Hindlimb muscle (tissue), 1 donor: ENCODE measurements at places on chromosomes 3 and 15.
A peak's percentile ranks its signal among the peaks of the same experiment; 100 is the strongest.

DNA sequence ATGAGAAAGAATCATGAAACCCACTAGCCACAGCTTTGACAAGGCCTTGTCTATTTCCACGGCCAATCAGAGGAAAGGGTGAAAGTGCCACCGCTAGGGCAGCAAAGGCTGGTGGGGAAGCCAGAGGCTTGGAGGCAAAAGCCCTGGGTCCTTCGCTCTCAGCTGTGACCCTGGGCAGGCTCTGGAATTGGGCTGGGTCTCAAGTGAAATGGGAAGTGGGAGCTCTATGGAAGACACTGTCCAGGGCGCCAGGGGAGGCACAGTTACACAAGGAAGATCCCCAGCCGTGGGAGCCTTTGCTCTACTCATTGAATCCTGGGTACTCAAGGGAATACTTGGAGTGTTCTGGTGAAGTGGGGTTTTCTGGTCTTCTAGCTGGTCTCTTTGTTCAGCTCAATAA, 136.2 kb downstream of the ASB7 start:
- no peak for DNase-seq

DNA sequence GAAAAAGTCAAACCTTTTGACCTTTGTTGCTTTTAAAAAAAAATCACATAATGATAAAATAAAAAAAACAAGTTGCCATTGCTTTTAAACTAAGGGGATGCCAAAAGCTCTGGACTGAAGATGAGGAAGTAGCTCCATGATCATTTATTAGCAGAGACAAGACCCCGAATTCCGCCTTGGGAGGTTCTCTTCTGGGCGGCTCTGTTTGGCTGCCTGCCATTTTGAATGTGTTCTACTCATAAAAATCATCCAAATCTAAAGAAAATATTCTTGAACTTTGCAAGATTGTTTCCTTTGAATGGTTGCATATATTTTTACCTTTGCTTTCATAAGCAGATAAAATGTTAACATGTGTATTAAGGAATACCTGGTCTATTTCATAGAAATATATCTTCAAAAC, 63.8 kb downstream of the NCEH1 start:
- DNase-seq, result no peak

DNA sequence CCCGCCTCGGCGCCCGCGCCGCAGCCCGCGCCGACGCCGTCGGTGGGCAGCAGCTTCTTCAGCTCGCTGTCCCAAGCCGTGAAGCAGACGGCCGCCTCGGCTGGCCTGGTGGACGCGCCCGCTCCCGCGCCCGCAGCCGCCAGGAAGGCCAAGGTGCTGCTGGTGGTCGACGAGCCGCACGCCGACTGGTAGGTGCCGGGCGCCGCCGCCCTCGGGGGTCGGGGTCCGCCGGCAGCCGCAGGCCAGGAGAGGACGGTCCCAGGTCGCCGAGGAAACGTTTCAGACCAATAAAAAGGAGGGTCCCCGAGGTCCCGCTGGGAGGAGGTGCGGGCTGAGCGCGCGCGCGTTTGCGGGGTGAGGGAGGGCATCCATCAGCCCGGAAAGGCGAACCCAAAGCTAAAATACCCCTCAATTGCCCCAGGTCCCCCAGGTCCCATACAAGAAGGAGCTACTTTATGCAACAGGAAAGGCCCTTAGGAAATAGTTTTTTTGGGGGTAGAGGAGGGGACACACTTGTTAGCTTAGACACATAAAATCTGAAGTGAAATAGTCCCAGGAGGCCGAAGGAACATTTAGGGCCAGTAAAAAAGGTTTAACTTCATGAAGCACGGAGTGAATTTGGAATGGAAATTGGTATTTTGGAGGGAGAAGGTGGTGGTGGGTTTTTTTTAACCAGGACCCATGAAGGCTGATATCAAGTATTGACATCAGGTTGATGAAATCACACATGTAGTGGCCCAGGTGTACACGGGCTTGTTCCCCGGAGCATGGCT, 739 bp downstream of the SYN2 start:
- DNase-seq, result no peak

- DNase-seq, result no peak
These were observed 101.2 kb upstream of the SLC4A7 start for GRCh38 chr3:27585429-27585828.

DNA sequence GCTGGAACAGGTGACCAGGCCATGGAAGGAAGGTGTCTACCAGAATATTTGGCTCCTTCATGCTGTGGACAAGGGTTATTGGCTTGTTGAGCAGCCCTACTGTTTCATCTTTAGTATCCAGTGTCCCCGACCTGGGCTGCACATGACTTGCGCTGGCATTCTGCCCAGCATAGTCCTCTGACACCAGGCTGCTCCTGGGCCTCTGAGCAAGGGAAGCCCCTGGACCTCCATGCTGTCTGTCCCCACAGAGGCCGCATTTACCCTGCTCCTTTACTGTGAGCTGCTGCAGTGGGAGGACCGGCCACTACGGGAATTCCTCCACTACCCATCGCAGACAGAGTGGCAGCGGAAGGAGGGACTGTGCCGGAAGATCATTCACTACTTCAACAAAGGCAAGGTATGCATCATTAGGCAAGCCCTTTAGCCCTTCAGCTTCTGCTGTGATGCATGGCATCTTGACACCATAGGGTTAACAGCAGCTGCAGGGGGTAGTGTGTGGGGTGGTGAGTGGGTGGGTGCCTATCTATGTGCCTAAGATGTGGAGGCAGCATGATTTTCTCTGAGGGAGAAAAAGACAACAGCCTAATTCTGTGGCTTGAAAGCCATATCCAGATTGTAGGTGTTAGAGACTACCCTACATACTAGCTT, 44.0 kb upstream of the MANF start:
- DNase-seq, result no peak

DNA sequence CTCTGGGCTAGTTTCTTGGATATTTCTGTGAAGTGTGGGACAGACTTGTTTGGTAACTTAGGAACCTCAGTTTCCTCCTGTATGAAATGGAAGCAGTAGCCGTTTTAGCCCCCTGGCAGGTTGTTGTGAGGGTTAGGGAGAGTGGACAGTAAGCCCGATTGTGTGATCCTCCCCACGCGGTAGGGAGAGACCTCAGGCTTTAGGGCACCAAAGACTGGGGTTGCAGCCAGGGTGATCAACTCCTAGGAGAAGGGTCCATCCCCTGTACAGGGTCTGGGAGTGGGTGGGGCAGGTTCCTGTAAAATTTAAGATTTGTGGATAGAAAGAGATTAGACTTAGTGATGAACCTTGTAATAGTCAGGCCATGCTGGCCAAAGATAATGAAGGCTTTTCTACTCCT, 120.5 kb downstream of the SMAD6 start:
- DNase-seq, result no peak

- DNase-seq, result no peak
These were observed 544.7 kb upstream of the ROBO2 start for GRCh38 chr3:76495216-76495615.

DNA sequence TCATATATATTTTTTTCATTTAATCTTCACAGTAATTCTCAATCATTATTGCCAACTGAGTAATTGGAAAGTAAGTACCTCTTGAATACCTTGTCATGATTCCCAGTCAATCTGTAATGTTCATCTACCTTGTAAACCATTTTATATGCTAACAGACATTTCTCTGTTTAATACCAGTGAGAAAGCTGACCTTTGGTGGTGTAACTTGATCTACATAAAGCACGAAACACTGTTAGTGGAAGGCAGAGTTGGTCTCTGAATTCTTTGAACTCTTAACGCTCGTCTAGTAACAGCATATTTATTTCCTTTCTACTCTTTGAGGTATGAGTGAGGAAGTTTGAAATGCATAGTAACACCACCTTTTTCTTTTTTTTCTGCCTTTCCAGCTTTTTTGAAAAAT, 59.5 kb downstream of the SLC25A26 start:
- DNase-seq, result no peak

DNA sequence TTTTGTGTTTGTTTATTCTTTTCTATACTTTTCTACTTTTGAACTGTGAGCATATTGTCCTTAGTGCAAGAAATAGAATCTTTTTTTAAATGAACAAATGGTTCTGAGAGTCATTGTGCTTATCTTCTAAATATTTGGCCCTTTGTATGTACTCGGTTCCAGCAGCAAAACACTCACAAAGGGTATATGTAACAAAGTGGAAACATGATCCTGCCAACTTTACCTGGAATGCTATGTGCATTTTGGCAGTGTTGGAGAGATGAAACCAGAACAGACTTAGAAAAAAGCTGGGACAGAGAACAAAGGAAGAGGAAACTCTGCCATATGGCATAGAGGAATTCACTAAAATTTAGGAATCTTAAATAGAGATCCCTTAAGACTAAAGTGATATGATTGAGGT, 150.1 kb downstream of the FGF12 start:
- DNase-seq, result no peak

- DNase-seq, result no peak
These were observed 461.8 kb downstream of the MAGI1 start for GRCh38 chr3:65576966-65577365.

GRCh38 chr3:118772547-118773011, 262.1 kb downstream of the IGSF11 start:
- DNase-seq, result no peak

DNA sequence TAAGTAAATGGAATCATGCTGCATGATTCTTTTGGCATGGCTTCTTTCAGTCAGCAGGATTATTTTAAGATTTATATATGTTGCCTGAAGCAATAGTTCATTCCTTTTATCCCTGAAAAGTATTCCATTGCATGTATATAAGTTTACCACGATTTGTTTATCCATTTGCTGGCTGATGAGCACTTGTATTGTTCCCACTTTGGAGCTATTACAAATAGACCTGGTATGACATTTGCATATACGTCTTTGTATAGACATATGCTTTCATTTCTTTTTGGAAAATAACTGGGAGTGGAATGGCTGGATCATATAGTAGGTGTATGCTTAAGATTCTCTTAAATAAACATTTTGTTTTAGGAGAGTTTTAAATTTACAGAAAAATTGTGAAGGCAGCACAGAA, 79.3 kb upstream of the CBLB start:
- DNase-seq, result no peak

DNA sequence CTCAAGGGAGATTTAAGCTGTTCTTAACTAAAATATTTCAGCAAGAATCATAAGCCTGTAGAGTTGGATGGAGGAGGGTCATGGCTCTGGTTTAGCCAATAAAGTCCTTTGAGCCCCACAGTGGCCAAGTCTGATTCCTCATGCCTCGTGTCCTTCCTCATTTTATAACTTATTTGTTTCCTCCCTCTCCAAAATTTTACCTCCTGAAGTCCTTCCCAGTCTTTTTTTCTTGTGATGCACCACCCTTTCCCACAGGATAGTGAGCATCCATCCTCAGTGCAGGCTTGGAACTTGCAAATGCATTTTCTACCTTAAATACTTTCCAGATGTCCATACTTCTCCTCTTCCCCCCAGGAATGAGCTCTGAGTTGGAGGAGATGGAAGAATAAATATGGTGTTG, 162.7 kb upstream of the AGTR1 start:
- DNase-seq, result peak; percentile 46

- no peak for DNase-seq
These were observed 142.4 kb downstream of the TCF12 start for GRCh38 chr15:57060799-57061198.

GRCh38 chr3:31403197-31403596, 129.5 kb upstream of the STT3B start:
- no peak for DNase-seq

DNA sequence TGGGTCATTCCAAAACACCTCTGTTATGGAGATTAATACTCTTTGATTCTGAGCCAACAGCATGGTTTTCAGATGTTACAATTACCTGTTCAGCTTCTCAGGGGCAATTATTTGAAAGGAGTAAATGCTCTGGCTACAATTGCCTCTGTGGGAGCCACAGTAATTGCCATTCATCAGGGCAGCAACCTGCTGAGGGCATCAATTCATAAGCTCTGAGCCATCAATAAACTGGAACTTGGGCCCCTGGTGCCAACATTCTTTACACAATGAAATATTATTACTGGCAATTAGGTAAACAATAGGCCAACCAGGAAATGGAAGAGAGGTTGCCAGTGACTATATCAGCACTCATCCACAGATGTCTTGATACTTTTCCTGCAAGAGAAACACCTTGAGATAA, 660.8 kb downstream of the MECOM start:
- DNase-seq, result no peak

GRCh38 chr15:98996169-98996568, 11.4 kb downstream of the PGPEP1L start:
- DNase-seq, result no peak

DNA sequence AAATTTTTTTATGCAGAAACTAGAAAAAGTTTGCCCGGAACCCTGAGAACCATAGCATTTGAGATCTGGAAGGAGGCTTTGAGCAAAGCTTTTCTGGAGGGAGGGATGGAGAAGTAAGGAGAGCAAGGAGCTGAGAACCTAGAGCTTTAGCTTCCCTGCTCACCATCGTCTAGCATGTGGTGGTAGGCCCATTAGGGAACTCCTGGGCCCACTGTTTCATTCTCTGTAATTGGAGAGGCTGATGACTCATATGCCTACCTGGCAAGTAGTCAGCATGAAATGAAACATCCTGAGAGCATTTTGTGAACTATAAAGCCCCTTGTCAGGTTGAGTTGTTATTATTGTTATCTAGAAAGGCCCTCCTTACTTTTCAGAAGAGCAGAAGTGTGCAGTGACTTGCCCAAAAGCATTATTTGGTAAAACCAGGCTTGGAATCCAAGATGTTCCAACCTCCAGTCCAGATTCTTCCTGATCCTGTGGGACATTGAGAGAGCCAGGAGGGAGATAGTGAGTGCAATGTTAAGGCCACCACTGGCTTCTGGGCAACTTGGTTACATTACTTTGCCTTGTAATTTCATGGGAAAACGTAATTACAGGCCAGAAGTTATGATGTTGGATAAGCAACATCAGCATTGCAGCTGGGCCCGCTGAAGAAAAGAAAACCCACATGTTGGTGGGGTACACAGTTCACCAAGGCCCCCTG, 104.5 kb upstream of the BFSP2 start:
- DNase-seq, result no peak

GRCh38 chr15:19973718-19974117, 567.9 kb downstream of the GOLGA6L6 start:
- DNase-seq, result no peak

DNA sequence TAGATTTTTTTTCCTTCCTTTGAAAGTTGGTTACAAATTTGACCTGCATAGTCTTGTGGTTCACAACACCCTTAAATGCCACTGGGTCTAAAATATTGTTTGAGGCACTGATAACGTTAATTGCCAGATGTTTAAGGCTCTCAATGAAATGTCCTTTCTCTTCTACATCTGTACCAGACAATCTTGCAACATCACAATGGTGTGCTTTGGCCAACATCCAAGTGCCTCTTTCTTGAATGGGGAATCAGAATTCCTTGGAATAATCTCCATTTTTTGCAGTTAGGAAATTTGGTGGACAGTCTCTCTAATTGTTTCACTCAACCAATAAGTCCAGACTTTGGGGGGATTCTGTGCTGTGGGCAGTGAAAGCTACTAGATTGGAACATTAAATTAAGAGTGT, 26.0 kb upstream of the PEX5L start:
- no peak for DNase-seq

DNA sequence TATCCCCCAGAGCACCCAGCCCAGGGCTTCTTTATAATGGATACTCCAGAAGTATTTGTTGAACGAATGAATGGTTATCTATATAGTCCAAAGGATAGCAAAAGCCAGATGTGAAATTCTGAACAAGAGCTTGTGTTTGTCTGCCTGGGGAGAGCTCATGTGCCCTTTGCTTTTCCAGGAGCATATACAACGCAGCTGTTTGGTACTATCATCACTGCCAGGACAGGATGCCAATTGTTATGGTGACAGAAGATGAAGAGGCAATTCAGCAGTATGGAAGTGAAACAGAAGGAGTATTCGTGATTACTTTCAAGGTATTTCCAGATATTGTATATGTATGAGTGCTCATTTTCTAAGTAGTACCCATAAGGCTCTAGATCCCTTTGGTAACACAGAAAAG, 15.2 kb downstream of the DIS3L start:
- no peak for DNase-seq
